Activated CD8-positive, alpha-beta memory T cell treated with anti-CD3 and anti-CD28 coated beads for 1 hour (primary cell): ENCODE measurements at places on chromosomes 4 and X.

- DNase-seq = no peak
Observed at GRCh38 chr4:147543034-147543433, 62.1 kb downstream of the EDNRA start.

- no peak for DNase-seq
Observed at GRCh38 chrX:83512111-83512510, 4.0 kb downstream of the POU3F4 start.

GRCh38 chr4:80362578-80363181 is 27.1 kb downstream of the CFAP299 start:
- peak; percentile 16 for DNase-seq

GRCh38 chr4:139740121-139740520 is 74.5 kb downstream of the MGST2 start:
- DNase-seq = no peak

DNA sequence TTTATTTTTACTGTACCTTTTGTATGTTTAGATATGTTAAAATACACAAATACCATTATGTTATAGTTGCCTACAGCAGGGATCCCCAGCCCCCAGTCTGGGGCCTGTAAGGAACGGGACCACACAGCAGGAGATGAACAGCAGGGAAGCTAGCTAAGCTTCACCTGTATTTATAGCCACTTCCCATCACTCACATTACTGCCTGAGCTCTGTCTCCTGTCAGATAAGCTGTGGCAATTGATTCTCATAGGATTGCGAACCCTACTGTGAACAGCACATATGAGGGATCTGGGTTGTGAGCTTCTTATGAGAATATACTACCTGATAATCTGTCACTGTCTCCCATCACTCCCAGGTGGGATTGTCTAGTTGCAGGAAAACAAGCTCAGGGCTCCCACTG is 73.9 kb downstream of the BMPR1B start:
- DNase-seq = no peak

DNA sequence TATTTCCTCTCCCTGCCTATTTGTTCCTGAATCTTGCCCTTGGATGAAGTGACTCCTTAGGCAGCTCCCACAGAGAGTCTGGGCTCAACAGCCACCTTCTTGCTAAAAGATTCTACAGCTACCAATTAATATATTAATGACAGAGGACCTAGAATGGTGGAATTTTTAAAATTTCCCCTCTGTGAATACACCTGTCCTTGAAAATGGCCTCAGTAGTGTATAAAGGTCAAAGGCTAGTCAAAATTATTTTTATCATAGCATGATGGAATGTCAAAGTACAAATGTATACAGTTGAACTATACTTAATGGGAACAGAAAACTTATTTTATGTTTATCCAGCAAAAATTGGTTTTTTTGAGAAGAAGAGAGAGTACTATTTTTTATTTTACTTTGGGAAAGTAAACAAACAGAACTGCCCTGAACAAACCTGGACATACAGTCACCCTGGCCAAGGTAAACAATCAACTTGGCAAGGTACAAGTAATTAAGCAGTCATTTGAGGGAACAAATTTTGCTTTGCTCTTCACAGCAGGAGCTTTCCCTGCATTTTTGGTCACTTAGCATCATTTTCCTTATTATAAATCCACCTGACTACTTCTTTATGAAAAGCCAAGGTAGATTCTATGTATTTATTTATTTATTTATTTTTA is 250.8 kb downstream of the INPP4B start:
- DNase-seq = no peak

DNA sequence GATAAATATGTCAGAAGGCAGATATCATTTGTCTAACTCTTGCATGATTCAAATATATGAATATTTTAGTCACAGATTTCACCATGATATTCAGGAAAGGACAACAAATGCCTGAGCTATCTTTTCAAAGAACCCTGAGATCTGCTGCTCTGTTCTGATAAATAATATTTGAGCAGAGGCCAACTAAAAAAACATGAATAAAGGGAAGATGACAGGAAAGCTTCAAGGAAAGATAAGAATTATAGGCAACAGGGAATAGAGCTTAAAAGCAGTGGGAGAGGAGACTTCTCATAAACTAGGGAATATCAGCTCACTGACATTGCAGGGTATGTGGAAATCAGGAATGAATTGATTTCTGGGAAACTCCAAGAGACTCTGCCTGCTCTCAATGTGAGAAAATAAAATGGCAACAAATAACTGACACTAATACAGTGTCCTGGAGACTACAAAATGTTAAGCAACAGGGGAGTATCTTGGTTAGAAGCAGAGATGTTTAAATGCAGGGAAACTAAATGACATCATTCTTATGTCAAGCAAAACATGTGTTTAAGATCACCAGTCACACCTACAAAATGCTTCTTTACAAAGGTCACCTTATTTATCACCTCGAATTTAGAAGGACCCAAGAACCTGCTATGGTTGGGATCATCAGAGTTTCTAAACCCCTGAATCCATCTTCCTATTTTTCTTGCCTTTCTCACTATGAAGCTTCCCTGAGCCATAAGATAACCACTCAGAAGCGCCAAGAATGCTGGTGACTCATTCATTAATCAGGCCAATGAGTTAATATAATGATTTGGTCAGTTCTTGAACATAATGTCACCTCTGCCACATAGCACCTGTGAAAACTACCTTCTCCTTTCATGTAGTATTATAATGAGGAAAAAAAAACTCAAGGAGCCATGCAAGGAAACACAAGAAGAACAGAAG is 78.1 kb downstream of the NDST3 start:
- DNase-seq = no peak

GRCh38 chrX:69067841-69068240 is 97.4 kb downstream of the PJA1 start:
- DNase-seq = no peak
